ENCODE measurements at places on chromosomes 1 and 21.

DNA sequence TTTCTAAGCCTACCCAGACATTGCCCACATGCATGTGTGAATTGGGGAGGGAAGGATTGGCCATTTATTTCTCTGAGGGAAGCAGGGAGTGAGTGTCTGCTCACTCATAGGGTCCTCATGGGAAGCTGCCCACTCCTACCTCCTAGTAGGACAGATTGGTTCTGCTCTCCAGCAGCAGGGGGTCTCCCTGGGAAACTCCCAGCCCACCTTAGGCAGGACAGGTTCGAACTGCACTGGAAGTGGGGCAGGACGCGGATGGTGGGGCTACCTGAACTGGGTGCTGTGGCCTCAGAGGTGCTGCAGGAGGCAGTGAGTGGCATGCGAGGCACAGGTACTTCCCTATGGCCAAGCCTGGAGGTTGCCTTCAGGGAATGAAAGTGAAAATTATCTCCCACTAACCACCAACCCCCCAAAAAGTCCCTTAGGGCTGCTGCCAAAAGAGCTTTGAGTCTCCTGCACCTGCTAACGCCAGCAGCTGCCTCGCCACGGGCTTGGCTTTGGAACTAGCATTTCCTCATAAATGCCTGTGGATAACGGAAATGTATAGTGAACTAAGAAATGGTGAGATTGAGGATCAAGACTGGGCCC lies 157.0 kb upstream of the COA6 start:
- DNase-seq, result no peak

- no peak for DNase-seq
These were observed 249.5 kb upstream of the DEPDC1 start for GRCh38 chr1:68746378-68746777.

GRCh38 chr1:21716169-21716568 lies 47.0 kb upstream of the RAP1GAP start:
- no peak for DNase-seq

DNA sequence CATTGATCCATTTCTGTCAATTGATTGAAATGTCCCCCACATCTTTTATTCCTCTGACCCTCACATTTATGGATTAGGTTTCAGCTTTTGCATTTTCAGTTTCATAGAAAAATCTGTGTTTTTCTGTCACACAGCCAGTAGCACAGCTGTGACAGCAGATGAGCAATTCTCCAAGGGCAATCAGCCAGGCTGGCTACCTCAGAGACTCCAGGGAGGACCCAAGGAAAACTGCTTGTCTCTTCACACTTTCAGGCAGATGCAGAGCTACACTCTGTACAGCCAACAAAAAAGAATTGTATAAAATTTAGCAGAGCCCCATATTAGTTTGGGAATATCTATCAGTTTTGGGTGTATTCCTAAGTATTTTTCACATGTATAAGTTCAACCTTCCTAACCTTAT lies 257.2 kb downstream of the LRRC7 start:
- DNase-seq, result peak; percentile 6

- DNase-seq, result no peak
These were observed 29.1 kb upstream of the KLF17 start for GRCh38 chr1:44089371-44090048.

GRCh38 chr21:32096411-32096810 lies 182.4 kb downstream of the MIS18A start:
- no peak for DNase-seq

GRCh38 chr1:68725001-68725752 lies 228.3 kb upstream of the DEPDC1 start:
- DNase-seq, result no peak

DNA sequence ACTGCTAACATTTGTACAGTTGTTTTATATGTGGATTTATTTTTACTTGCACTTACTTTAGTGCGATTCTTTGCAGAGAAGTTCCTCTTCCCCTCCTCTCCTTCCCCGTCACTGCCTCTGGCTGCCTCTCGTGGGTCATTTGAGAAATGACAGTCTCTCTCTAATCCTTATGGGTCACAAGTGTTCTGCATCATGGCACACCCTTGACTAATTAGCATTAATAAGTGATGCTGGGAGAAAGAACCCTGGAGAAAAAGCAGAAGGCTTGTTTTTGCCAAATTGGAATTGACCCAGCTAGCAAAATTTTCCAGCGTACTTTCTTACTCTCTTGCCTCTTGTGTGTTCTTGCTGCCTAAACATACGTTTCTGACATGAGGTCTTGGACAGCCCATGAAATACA lies 301.2 kb downstream of the DUSP10 start:
- DNase-seq, result peak; percentile 97

DNA sequence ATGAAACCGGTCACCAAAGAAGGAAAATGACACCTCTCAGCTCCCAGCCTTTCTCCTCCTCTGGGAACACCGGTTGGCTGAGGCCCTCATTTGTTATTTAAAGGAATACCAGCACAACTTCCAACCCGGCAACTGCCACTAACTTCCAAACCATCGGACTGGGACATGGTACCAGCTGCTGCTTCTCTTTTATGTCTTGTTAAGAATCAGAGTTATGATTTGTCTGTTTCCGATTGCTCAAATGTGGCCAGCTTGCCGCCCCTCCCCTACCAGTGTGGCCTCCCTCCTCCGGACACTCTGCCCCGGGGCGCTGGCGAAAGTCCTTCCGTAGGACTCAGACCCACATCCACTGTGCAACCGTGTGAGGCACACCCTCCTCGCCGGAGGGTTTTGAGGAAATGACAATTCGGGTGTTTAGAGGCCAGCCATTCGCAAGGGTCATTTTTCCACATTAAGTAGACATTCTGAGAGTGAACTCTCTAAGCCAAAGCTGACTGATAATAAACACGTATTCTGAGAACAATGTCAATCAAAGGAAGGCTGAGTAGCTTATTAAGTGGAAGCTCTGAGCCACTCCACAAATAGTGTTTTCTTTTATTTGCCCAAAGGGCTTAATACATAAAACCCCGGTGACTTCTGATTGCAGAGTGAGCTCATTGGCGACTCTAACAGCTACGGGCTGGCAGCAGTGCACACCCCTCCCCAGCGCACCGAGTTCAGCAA lies 5.5 kb downstream of the RIPK4 start:
- no peak for DNase-seq

GRCh38 chr1:32303997-32304622 lies 12.2 kb downstream of the HDAC1 start:
- DNase-seq, result no peak

GRCh38 chr1:225426395-225427234 lies 1.2 kb downstream of the LBR start:
- no peak for DNase-seq

DNA sequence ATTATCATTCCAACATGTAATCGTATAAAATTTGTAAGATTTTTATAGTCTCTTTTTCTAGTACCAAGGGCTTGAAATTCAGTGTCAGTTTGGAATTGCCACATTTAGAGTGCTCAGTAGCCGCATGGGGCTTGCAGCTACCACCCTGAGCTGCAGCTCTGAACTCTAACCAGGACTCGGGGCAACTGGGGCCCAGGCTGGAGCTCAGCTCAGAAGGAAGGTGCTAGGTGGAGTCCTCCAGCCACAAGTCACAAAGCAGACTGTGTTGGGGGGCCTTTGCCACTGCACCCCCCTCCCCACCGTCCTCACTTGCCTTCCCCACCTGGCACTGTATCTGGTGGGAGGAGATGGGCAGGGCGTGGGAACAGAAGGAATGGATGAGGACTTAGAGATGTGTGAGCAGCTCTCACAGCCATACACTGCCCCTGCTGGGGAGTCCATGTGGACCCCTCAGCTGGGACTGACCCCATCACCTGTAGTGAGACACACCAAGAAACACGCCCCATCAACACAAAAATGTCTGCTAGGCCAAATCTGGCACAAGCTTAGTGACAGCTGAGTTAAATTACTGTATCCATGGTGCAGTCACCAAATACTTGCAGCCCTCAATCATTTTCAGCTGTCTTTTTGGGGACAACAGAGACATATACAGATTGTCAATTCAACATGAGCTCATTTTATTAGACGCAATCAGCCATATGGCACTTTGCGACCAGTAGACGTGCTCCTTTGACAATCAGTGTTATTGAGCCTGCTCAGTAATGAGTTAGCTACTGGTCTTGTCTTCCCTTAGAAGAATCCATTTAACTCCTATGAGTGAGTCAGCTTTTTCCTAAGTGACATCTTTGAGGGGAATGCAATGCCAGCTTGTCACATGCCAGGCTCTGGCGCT lies 241.7 kb upstream of the RAB4A start:
- DNase-seq, result no peak

GRCh38 chr1:240474133-240474614 lies 137.8 kb downstream of the GREM2 start:
- no peak for DNase-seq

GRCh38 chr21:38780879-38781278 lies 24.9 kb upstream of the ETS2 start:
- DNase-seq, result no peak

DNA sequence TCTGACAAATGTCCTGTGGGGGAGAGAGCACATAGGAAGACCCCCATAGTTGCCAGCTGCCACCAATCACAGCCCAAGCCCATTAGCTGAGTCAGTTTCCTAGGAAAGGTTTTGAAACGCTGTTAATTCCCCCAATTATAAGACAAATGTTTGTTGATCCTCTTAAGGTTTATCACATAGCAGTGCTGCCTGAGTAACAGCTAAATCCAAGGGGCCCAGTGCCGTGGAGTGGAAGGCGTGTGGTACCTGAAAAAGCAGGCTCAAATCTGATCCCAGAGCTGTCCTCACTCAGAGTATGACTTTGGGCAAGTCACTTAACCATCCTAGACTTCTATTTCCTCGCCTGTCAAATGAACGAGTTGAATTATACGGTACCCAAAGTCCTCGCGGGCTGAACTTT lies 69.5 kb downstream of the GRIK3 start:
- DNase-seq, result no peak

- no peak for DNase-seq
These were observed 43.2 kb downstream of the PHACTR4 start for GRCh38 chr1:28412731-28413130.

- DNase-seq, result no peak
These were observed 16.4 kb downstream of the HEYL start for GRCh38 chr1:39623053-39623452.

DNA sequence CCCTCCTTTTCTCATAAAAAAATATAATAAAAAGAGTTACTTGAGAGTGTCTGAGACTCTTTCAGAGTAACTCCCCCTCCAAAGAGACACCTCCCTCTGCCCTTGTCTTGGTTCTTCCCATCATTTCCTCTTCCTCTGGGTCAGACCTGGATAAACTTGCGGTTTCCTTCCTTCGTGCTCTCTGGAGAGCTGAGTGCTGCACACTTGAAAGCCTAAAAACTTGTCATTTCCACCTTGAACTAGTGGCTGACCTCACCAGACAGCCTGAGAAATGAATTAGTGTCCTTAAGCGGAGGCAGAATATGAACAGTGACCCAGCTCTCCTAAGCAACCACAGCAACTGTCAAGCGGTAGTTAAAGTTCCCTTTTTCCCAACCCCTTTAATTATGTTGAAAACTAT lies 88.4 kb upstream of the PROX1 start:
- no peak for DNase-seq

DNA sequence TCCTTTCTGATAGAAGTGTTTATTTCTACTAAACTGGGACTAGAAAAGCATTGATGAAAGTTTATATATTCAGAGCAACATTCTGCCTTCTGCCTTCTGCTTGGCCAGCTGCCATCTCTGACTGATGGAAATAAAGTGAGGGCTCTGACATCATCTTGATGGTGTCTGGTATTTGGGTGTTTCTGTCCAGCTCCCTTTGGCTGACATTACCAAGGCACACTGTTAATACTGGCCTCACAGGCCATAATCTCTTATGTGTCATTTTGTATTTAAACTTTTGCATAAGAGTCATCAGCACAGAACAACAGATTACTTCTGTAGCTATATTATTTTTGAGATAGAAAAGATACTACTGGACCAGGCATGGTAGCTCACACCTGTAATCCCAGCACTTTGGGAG lies 216.9 kb downstream of the RYR2 start:
- DNase-seq, result peak; percentile 58

- peak; percentile 69 for DNase-seq
These were observed 6.0 kb downstream of the CADM3 start for GRCh38 chr1:159177272-159177907.

GRCh38 chr1:85297855-85298629 lies 21.6 kb upstream of the BCL10 start:
- peak; percentile 91 for DNase-seq

- peak; percentile 74 for DNase-seq
These were observed 5.5 kb downstream of the MFSD2A start for GRCh38 chr1:39960431-39960958.

DNA sequence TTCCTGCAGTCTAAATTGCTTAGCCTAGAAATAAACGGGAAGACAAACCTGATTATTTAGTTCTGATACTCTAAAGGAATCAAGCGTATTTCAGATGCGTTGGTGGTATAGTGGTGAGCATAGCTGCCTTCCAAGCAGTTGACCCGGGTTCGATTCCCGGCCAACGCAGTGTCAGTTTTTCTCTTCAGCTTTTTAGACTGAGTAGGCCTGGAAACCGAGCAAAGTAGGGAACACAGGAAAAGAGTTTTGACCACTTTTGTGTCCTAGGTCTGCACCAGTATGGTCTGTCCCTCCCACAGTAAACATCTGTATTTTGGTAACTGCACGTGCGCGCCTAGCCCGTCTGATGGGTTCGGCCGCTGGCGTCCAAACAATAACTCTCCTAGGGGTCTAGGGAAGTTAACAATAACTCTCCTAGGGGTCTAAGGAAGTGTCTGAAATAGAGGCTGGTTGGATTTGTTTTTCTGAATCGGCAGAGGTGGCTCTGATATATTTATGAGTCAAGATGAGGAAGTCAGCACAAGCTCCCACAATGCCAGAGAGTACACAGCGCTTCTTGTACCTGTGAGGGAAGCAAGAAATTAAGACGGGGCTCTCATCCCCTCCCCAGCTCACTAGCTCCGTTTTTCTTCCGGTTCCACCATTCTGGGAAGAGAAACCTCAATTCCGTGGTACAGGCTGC lies 15.6 kb upstream of the HJV start:
- DNase-seq, result peak; percentile 84

DNA sequence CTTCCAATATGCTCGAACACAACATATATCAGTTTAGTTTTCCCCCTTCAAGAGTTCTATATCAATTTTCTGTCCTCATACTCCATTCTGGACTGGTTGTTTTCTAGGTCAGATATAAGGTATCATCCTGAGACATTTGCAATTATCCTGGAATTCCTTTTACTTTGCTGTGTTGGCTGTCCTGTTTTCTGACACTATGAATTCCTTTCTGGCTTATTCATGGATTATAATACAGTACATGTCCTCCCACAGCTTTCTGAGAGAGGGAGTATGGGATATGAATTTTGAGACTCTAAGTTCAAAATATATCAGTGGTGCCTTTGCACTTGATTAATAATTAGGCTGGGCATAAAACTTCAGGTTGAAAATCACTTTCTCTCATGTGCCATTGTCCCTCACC lies 11.9 kb downstream of the PHTF1 start:
- no peak for DNase-seq

Data from right lung (tissue), 10 donors.